ENCODE measurements at places on chromosomes 7 and 10.

DNA sequence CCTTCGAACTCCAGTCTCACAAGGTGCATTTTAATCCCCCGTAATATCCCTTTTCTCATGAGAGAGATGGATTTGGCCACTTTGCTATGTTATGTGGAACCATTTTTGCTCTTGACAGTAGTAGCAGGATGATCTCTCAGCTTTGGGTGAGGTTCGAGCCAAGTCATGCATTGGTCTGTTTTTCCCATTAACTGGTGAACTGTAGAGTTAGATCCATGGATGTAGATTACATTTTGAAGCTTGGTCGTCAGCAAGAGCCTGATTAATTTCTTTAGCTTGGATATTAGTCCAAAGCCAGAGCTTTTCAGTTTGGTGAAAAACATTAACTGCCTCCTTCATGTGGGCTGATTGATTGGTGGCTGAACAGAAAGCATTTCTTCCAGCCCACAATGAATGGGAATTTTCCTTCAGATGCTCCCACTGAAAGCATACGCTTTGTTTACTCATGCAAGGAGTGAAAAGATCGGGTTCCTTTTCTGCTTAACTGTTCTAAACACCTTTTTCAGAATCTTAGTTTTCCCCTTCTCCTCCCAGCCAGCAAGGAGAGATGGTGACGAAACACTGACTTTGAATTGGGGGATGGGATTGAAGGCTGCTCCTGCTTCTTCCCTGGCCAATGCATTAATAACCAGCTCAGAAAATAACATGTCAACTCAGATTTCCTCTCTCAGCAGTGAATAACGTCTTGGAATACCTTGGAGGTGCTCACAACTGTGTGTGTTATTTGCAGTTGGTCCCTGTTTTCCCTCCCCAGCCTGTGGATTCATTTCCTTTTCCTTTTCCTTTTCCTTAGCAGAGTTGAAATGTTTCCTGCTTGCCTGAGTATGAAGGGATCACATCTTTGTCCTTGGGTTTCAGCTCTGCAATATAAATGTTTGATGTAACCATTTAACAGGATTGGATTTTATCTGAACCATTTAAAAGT is 351.8 kb upstream of the FZD8 start:
- no peak for DNase-seq

- no peak for DNase-seq
Measured at GRCh38 chr10:132607961-132608495, 70.4 kb downstream of the INPP5A start.

DNA sequence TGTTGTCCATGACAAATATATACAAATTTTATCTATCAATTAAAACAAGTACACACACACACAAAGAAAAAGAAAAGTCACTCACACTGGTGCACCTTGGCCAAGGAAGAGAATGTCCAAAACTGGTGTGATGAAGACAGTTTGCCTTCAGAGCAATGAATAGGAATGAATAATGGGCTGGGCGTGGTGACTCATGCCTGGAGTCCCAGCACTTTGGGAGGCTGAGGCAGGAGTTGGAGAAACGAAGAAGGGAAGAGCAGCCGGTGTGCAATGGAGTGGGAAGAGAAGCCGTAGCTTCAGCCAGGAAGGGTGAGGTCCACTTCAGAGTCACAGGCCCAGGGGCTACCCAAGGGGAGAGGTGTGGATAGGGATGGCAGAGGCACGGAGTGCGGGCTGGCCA is 253.6 kb downstream of the CCSER2 start:
- no peak for DNase-seq

- no peak for DNase-seq
Measured at GRCh38 chr7:18693816-18694215, 198.3 kb downstream of the HDAC9 start.

DNA sequence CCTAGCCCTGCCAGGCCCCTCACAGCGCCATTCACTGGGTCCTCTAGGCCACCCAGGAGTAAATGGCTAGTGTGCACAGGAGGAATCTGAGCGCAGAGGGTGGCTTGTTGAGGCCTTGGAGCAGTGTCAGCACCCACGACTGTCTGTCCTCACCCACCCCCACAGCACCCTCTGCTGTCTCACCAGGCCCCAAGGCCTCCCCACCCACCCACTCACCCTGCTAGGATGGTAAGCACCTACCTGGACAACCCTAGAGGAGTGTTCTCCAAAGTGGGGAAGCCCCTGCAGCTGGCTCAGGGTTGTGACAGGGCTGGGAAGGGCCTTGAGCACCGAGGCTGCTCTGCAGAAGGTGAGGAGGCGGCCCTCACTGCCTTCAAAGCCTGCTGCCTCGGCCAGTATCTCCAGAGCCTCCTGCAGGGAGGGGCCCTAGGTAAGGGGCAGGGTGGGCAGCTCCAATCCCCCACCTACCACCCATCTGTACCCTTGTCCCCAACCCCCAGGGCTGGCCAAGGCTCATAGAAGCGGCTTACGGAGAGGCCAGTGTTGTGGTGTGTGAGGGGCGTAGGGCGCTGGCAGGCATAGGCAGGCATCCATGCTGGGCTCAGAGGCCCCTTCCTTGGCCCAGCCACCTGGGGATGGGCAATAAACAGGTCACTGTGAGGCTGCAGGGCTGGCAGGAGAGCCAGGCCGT is 2.9 kb downstream of the POLM start:
- no peak for DNase-seq

DNA sequence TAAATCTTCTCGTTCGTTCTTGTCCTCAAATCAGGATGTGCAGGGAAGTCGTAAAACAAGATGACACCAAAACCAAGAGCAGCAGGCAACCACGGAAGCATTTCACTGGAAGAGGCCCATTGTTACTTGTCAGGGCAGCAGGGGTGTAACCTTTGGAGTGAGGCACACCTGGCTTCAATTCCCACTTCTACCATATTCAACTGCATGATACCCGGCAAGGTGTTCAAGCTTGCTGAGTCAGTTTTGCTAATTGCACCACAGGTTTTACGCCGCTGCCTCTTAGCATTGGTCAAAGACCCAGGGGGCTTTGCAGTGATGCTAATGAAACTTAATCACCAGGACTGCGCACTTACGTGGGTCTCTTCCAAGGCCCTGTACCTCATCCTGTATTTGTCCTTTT is 50.0 kb upstream of the PTER start:
- no peak for DNase-seq

DNA sequence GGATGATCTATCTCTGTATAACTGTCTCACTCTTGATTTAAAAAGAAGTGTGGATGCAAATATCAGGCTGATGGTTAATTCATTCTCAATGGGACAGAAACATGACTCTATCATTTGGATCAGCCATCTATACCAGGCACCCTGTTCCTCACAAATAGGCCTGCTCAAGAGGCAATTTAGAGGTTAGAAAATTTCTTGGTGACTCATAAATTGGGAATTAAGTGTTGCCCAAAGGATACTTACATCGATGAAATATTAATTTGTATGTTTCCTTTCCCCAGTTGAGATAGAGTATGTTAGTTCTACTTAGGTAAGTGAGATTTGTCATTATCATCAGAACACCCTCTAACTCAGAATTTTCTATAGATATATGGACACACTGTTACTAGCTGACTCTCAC is 57.7 kb downstream of the PRSS58 start:
- DNase-seq = no peak

DNA sequence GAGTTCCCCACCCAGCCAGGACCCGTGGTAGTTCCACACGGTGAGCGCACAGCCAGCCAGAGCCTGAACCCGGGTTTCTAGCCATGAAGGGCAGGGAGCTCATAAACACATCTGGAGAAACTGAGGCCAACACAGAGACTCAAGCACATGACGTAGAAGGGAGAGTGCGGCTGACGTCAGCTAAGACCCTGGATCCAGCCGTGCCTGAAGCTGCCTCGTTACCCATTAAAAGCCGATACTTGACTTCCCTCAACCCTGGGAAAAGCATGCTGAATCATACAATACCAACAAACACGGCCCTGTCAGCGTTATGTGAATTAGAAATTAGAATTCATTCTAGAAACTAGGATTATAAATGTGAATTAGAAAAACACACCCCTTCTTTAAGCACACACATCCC is 65.2 kb upstream of the PDGFA start:
- DNase-seq = no peak

- no peak for DNase-seq
Measured at GRCh38 chr10:43404704-43405084, 4.3 kb downstream of the HNRNPF start.

DNA sequence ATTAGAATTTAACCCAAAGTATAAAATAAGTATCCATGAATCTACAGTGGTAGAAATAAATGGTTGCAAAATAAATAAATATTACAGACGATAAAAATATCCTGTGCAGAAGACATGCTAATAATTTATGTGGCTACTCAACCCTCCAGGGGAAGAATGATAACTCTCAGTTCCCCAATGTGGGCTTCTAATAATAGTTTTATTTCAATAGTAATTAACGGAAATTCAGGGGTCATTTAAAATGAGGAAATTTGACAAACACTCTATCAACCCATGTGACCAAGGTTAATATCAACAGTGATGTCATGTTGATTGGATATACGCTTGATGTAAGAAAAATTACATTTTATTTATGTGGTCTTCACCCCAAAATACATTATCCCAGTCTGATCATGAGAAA is 1082.6 kb upstream of the LRRTM3 start:
- DNase-seq = no peak

DNA sequence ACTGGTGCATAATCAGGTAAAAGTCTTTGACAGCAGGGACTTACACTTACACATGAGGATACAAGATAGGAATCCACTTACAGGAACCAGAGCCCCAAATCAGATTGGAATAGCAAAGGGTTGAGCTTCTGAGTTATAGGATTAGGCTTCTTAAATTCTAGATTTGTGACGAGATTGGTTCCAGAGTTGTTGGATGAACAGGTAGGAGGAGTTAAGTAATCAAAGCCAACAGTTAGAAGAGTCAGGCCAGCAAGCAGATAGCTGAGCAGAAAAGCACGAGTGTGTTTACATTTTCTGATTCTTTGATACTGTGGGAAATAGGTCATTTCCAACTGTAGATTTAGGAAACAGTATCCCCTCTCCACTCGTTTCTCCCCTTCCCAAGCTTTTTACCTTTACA is 167.0 kb downstream of the MDFIC start:
- DNase-seq = no peak

- DNase-seq = no peak
Measured at GRCh38 chr10:74151879-74152722, 1.1 kb downstream of the ADK start.

GRCh38 chr7:54680377-54681005 is 78.5 kb downstream of the SEC61G start:
- DNase-seq = no peak

- no peak for DNase-seq
Measured at GRCh38 chr10:811379-812175, 119.9 kb downstream of the LARP4B start.

- no peak for DNase-seq
Measured at GRCh38 chr7:28983396-28984190, 25.5 kb upstream of the TRIL start.

- DNase-seq = no peak
Measured at GRCh38 chr7:124722292-124722691, 43.3 kb downstream of the GPR37 start.

GRCh38 chr10:86149257-86149656 is 217.3 kb downstream of the GRID1 start:
- DNase-seq = no peak

GRCh38 chr7:144508702-144509101 is 105.2 kb upstream of the NOBOX start:
- peak; percentile 55 for DNase-seq

- no peak for DNase-seq
Measured at GRCh38 chr10:48477616-48478015, 127.3 kb downstream of the ARHGAP22 start.

DNA sequence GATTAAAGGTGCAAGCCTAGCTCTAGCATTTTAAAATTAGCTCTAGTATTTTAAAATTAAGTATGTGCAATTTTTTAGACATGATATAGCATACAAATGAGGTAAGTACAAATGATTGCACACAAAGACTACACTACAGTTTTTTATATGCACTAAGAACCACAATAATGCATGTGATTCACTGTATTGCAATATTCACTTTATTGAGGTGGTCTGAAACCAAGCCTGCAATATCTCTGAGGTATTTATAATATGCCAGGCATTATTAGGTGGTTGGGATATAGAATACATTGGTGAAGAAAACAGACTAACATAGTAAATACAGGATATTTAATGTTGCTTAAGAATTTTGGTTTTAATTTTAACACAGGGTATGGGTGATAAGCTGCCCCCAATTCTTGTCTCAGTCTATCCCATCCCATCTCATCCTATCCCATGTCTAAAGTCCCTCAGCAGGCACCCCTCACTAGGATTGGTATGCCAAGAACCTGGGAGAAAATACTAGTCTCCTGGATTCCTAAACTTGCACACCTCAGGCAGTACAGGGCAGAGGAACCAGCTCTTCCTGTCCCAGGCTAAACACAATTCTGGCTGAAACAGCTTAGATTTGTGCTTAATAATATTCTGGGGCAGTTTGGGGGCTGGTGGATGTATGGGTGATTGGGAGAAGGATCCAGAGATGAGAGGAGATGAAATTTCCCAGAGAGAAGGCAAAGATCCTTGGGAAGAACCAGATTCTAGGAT is 90.4 kb downstream of the HIPK2 start:
- DNase-seq = no peak

GRCh38 chr7:120799813-120800475 is 58.0 kb downstream of the TSPAN12 start:
- no peak for DNase-seq

DNA sequence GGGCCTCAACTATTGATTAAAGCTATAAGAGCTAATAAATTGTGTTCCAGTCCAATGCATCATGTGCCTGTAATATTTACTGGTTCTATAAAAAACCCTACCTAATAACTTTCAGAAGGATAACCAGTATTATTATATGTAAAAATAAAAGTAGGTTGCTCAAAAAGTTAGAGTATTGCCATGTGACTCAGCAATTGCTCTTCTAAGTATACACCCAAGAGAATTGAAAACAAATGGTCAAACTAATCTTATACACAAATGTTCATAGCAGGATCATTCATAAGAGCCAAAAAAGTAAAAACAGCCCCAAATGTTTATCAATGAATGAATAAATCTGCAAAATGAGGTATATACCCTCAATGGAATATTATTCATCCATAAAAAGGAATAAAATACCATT is 89.5 kb upstream of the TES start:
- DNase-seq = no peak

DNA sequence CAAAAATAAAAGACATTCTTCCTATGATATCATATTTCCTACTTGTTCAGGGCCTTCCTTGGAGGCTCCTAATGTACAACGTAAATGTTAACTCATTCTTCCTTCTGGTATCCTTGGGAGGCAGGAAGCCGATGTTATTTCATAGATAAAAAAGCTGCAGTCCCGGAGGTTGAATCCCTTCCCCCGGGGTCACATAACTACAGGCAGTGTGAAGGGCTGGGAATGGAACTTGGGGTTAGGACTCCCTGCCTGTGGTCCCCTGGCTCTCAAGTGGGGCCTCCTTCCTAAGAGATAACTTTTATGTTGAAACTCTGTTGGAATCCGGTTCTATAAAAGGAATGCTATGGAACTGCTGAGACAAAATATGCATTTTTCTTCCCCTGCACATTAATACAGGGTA is 14.9 kb upstream of the CCDC3 start:
- DNase-seq = no peak

GRCh38 chr10:1114315-1114714 is 58.1 kb downstream of the WDR37 start:
- DNase-seq = no peak

Measured in GM13976 (cell line).